ENCODE measurements at places on chromosomes 4 and X.

- DNase-seq, result no peak
Measured at GRCh38 chr4:116275006-116275405, 810.4 kb downstream of the TRAM1L1 start.

DNA sequence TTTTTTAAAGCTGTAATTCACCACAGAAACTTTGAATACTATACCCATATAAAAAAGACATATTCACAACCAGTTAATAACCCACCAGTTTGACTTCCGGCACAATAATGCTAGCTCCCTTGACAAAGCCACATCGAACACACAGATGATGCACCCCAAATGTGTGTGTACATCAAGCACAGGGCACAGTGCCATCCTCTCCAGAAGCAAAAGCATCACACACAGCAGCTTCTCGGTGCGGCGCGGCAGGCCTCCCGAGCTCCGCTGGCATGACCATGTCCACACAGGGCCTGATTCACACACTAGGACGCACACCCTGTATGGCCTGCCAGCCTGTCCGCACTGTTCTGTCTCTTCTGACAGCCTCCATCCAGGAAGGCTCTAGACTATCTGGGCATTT lies 88.0 kb downstream of the LEF1 start:
- DNase-seq, result peak; percentile 37

DNA sequence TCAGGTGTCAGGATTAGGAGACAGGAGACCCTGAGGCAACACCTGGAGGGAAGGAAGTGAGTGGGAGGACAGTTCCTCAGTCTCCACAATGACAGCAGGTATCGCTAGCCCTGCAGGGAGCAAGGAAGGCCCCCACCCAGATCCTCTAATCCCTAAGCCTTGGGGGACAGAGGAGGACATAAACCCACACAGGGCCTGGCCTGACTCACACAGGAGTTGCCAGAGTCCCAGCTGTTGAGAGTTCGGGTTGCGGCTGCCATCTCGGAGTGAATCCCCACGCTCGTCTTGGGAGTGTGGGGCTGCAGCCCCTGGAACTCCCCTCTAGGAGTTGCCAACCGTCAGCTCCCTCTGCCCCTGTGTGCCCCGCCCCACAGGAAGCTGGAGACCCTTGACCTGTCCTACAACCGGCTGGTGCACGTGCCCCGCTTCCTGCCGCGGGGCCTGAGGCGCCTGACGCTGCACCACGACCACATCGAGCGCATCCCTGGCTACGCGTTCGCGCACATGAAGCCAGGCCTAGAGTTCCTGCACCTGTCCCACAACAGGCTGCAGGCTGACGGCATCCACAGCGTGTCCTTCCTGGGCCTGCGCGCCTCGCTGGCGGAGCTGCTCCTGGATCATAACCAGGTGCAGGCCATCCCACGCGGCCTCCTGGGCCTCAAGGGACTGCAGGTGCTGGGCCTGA lies 9.2 kb upstream of the BGN start:
- no peak for DNase-seq

- DNase-seq, result no peak
Measured at GRCh38 chrX:40617566-40617965, 5.7 kb upstream of the MPC1L start.

DNA sequence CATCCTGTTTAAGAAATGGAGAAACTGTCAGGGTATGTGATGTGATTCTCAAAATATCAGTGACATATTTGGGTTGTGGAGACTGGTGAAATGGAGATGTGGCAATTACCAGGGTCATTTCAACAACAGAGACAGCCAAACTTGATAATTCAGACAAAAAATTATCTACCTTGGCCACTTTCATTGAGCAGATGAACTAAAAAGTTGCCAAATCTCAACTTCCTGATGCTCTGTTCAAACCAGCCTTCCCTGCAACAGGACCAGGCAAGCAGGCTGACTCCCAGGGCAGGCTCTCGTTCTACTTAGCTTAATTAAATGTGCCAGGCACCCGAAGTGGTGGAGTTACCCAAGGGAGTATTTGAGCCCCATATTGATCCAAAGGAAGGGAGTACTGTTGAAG lies 199.6 kb downstream of the AFF2 start:
- no peak for DNase-seq

GRCh38 chr4:109560687-109561461 lies 828 bp downstream of the MCUB start:
- DNase-seq, result peak; percentile 60

DNA sequence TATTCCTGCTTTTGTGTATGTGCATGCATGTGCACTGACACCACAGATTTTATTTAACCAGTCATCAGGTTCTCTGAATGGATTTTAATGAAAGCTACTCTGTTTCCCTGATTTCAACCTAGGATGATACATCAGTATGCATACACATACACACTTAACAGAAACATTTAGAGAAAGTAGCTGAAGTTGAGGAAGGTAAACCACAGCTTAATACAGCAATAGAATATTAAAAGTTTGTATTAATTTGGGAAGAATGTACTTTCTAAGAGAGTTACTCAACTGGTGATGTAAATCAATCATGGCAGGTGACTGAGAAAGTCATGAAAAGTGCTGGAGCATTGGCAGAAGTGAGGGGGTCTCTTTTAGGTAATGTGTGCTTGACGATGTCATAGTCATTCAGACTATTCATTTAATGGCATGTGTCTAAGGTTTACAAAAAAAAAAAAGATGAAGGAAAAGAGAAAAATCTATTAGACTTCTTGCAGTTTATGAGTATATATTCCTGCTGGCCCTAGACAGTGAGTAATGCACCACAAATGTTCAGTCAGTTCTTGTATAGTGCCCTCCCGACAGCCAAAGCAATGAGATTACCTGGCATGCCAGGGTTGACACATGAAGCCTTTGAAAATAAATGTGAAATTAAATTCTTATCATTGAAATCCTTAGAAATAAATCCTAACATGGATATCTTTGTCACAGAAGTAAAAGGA lies 187.6 kb downstream of the RAPGEF2 start:
- DNase-seq, result no peak

GRCh38 chr4:110944501-110944900 lies 321.6 kb upstream of the PITX2 start:
- no peak for DNase-seq

GRCh38 chr4:76160355-76160754 lies 12.2 kb upstream of the NUP54 start:
- no peak for DNase-seq

DNA sequence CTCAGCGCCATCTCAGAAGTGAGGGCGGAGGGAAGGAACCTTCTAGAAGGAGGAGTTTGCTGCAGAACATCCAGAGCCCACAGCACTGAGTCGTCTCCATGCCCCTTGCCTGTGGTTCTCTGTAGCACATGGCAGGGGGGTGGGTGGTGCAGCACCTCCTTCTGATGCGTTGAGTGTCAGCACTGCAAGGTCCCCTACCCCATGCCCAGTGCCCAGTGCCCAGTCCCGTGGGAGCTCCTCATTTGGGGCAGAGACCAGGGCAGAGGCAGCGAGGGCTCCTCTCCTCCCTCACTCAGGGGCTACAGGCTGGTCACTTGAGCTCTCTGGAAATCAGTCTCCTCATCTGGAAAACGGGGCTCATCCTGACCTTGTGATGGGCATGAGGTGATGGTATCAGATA lies 78.1 kb downstream of the HTRA3 start:
- no peak for DNase-seq

DNA sequence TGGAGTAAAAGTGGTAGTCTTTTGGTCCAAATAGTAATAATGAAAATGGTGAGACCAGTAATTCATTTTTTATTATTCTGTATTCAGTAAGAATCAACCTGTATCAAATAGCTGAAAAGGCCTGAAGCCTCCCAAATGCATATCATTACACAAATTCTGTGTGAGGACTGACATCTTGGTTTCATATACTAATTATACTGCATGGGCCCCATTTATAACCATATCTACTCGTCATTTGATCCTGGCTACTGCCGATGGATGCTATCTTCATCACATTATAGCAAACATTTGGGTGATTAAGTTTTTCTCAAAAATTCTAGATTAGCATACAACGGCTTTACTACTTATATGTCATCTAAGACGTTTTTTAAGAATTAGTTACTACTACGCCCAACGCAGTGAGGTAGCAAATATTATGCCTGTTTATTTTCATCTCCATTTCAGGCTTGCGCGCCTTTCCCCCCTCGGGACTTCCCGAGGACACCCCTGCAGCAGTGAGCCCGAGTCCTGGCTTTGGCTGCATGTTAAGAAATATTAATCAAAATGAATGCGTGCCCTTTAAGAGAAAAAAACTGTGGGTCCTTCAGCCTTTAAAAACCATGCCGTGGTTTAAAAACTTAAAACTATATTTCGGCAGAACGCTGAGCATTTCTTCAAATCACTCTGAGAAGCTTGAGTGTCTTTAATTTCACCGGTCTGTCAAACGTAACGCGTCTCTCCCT lies 814 bp upstream of the MMAA start:
- peak; percentile 30 for DNase-seq

DNA sequence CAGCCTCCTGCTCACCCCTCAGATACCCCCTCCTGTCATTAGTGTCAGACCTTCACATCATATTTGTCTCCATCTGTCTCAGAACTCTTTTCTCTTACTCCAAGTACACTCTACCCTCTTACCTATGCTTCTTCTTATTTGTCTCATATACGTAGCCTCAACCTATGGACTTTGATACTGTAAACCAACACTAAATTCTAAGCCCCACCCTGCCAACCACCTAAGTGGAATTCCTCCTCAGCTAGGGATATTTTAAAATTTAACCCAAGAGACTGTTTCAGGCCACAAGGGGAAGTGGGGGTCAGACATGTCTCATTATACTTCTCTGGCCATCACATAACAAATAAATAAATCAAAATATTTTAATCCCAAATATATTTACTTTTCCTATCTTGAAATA lies 778.1 kb upstream of the GRID2 start:
- DNase-seq, result no peak

DNA sequence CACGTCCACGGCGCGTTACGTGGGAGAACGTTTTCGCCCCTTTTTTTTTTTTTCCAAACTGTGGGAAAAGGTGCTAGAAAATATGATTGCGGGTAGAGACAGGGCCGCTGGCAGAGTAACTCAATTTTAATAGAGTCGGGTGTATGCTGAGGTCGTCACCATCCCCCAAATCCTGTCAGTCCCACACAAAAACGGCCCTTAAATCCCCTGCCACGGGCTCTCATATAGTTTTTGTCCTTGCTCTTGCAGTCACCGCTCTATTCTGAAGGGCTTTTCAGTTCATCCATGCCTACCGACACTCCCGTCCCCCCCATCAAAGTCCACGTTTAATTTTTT lies 796 bp upstream of the MED14 start:
- no peak for DNase-seq

DNA sequence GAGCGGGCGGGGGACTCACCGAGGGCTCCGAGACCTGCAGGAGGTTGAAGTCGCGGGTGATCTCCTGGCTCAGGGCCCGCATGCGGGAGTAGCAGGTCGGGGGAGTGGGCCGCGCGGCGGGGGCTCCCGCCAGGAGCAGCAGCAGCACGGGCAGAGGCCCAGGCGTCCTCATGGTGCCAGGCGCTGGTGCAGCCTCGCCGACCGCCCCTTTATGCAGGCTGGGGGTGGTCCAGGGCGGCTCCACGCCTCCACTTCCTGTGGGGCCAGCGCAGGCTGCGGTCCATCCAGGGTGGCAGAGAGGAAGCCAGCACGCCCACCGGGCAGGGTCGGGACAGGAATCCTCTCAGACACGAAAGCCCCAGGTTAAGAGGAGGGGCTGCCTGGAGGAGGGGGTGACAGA lies at the start of gene CYTL1:
TSS of gene CYTL1 (minus strand) at position 185 of the 400 bp plus-strand sequence. CDS start at position 172, 13 bp downstream.
- DNase-seq, result no peak

GRCh38 chr4:98801259-98801725 lies 127.6 kb downstream of the EIF4E start:
- no peak for DNase-seq

DNA sequence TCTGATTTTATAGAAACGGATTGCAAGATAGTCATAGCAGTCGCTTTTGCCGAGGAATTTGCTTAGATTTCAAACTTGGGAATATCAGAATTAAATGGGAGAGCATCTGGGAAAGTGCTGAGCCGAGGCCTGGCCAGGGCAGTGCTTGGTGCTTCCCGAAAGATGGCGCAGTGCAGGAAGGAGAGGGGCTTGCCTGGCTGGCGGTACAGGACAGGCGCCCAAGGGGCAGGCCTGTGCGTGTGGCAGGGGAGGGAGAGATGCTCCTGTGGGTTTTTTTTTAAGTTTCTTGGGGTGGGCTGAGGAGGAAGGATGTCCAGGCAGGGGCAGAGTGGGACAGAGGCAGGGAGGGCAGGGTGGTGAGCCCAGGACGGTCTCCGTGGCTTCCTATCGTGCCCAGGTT lies 241.1 kb downstream of the AFAP1 start:
- DNase-seq, result no peak

- no peak for DNase-seq
Measured at GRCh38 chr4:34105311-34105710, 2139.0 kb downstream of the ARAP2 start.

GRCh38 chr4:76233967-76234678 lies 17.4 kb upstream of the FAM47E start:
- no peak for DNase-seq

DNA sequence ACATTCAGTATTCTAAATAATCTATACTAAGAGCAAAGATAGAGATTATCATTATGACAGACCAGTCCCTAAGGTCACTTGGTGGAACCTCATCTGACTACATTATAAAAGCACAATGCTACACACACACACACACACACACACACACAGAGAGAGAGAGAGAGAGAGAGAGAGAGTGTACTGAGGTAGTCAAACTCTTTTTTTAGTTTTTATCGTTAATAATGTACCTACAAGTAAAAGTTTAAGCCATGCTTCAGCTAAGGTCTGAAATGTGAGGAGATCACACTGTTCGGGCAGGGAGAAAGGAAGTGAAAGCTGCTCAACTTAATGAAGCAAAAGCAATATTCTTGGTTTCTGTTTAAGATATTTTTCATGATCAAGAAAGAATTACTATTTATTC lies 75.8 kb upstream of the CCDC160 start:
- DNase-seq, result no peak

GRCh38 chr4:127730142-127730913 lies at the start of gene SLC25A31:
Gene SLC25A31, plus strand, starts transcription at chr4:127730400. Its CDS starts 146 bp downstream, at chr4:127730546.
- no peak for DNase-seq

DNA sequence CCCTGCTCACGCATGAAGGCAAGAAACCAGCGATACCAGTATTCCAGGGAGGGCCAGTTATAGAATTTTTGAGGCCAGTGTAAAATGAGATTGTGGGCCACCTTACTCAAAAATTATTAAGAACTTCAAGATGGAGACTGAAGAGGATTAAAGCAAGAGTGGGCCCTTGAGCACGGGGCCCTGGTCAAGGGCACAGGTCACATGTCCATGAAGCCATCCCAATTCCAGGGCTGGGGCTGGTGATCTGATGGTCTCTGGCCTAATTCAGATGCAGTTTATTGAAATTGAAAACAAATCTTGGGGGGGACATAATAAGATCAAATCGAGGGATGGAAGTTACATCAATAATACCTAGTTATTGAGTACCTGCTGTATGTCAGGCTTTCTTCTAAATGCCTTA lies 58.3 kb downstream of the SMIM20 start:
- no peak for DNase-seq

DNA sequence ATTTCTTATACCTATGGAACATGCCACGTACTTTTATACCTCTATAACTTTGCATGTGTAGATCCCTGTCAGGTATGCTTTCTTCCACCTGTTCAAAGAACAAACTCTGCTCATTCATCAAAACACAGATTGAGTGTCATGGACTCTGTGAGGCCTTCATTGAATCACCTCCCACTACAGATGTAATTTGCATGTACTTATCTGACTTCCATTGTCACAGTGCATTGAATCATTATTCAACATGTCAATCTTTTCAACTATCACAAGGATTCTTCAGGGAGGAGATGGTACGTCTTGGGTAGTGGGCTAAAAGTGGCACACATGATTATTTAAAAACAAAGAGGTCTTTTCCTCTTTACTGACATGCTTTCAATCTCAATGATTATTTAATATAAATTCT lies 24.1 kb downstream of the SPOCK3 start:
- no peak for DNase-seq

Data from activated CD4-positive, alpha-beta T cell treated with anti-CD3 and anti-CD28 coated beads for 4 hours (primary cell).